HTR-8/SVneo (cell line): ENCODE measurements at places on chromosomes 11 and 22.
A peak's percentile ranks its signal among the peaks of the same experiment; 100 is the strongest.

DNA sequence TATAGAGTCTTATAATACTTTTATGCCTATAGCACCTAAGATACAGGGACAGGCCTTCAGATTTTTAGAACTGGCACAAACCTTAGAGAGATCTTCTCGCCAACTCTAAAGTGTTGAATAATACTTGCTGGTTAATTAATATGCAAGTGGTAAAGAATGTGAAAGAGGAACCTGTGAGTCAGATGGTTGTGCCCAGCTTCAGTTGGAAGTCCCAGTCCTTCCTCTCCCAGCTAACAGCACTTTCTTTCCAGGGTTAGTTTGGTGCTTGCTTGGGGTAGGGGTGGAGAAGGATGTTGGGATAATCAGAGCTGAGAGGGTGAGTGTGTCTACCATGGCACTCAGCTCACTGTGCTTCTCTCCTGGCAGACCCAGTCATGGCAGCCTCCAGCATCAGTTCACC is 4.9 kb upstream of the TMEM132A start:
- DNase-seq: no peak

DNA sequence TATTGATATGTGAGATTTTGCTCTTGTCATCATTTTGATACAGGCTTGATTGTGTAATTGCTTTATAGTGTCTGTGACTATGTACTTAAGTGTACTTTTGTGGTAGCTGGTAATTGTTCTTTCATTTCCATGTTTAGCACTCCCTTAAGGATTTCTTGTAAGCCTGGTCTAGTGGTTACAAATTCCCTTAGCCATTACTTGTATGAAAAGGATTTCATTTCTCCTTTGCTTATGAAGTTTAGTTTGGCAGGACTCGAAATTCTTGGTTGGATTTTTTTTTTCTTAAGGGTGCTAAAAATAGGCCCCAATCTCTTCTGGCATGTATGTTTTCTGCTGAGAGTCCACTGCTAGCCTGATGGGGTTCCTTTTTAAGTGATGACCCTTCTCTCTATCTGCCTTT is 346.8 kb downstream of the JRKL start:
- DNase-seq: no peak

- DNase-seq: no peak
These were observed at the start of gene ASCL2 for GRCh38 chr11:2270322-2271076. Gene ASCL2 (minus strand): TSS chr11:2270588. CDS start chr11:2270332, 256 bp downstream.

DNA sequence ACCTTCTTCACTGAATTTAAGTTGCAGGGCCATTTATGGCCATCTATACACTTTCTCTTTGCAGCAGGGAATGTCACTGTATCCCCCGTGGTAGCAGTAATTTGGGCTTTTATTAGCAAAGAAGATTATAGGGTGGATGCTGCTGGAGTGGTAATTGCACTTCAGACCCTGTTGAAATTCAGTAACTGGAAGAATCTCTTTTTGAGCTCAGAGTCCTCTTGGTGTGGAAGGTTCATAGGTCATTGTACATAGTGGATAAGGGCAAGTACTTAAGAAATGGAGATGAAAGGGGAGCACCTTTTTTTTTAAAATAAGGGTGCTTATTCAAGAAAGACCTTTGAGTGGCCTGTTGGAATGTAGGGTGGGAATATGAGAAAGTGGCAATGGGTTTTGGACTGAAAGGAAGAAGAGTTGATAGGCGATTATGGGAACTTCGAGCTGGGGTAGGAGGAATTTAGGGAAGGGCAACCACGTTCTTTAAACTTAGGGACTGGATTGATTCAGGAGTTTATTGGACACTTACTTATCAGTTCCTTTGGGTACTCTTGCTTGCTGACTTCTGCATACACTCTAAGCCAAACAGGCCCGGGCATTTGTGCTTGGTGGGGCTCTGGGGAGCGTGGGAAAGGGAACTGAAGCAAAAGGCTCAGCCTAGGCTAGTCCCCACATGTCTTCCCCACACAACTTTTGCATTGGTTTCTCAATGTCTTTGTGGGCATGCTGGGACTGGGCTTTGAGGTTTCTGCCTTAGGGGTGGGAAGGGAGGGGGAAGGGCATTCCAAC is 26.5 kb downstream of the CTNND1 start:
- DNase-seq: no peak

DNA sequence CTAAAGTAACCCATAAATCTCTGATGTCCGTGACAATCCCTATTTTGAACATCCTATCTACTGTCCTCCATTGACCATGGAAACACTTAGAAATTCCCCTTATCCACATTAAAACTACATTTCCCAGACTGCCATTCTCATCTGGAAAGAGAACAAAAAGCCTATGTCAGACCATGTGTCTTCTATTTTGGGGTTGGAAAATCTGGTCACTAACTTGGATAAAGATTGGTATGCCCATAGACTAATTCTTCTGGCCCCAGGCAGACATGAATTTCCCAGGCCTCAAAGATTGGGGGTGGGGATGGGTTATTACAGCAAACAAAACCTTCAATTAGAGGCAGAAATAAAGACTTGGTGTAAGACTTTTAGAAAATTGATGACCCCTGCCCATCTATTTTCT is 30.9 kb upstream of the CREB3L1 start:
- no peak for DNase-seq

DNA sequence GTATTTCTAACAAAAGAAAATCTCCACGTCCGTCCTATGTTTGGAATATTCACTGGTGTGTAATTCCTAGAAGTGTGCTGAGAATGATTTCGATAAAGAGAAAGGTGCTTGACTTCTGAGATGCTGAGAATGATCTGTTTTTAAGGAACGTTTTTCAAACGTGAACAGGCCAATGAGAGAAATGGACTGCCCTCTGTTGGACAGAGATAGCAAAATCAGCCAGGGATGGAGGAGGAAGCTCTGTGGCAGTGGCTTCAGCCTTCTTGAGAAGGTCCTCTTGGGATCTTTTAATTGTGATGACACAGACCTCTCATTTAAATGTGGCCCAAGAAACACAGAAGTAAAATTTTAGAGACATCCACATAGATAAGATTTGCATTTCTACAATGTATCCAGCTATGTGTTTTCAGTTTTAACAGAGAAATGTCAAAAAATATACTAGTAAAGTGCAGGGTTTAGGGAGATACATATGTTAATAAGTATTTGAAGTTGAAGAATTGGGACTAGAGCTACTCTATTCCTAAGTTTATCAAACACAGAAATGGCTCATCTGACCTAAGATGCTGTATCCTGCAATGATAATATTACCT is 84.0 kb upstream of the RCN1 start:
- peak; percentile 41 for DNase-seq

GRCh38 chr11:74278721-74279161 is 32.7 kb downstream of the P4HA3 start:
- peak; percentile 65 for DNase-seq

DNA sequence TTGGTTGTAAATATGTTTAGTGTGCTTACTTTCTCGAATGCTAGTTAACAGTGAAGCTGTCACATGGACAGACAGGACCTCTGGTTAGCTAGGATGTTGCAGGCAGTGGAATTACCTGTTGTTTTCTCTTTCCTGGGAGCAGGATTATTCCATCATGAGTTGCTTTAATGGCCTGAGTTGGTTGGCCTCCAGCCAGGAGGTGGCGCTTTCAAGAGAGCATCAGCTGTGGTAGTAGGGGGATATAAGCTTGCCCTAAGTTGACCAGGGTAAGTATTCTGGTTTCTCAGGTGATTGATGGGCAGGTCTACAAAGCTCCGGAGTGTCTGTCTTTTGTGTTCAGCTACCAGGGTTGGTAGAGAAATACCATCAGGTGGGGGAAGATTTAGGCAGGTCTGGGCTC is 43.5 kb downstream of the NELL1 start:
- DNase-seq: no peak

DNA sequence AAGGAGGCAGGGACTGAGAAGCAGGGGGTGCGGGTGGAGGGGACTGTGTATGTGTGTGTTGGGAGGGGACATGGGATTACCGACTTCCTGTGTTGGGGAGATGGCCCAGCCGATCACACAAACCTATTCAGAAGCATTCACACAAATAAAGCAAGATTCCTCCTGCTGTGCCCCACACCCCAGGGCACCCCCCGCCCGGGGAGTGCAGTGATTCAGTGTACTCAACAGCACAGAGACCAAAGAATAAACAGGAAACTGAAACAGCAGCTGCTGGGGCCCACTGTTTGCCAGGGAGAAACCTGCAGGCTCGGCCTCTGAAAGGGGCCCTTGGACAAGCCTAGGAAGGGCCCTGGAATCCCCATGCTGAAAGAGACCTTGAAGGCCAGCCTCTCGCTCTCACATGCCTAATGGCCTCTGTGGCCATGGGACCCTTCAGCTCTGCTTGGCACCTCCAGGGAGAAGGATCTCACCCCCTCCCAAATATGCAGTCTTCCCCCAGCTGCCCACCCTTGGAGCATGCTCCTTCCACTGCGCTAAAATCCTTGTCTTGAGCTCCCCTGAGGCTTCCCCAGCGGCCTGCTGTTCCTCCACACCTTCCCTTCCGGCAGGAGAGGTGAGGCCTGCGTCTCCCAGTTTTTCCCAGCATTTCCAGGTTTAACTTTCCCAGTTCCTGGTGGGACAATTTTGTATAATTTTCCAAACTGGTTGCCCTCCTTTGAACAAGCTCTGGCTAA is 72.9 kb downstream of the CSNK2A3 start:
- no peak for DNase-seq

- DNase-seq: no peak
These were observed 2120.0 kb upstream of the RAG2 start for GRCh38 chr11:38718049-38718448.

DNA sequence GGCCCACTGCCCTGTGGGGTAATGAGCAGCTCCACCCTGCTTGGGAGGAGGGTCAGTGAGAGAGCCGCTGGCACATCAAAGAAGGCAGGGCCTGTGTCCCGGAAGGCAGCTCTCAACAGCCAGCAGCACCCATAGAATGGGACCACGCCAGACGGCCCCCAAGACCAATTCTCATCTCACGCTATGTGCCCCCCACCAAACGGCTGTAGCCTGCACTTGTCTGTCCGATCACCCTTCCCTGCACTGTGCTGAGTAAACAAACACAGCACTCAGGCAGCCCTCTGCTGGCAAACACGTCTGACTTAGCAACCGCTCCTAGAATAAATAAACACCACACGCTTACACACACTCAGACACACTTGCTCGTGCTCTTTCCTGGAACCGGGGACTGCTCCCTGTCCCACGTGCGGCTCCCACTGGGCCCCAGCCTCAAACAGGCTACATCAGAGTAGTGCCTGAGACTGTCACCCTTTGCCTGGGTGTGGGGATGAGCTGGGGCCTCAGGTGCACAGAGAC is 53.2 kb upstream of the CDON start:
- DNase-seq: no peak

GRCh38 chr11:16380941-16381568 is 24.7 kb upstream of the SOX6 start:
- DNase-seq: no peak

- no peak for DNase-seq
These were observed 155.5 kb upstream of the PITPNB start for GRCh38 chr22:28074526-28074925.

DNA sequence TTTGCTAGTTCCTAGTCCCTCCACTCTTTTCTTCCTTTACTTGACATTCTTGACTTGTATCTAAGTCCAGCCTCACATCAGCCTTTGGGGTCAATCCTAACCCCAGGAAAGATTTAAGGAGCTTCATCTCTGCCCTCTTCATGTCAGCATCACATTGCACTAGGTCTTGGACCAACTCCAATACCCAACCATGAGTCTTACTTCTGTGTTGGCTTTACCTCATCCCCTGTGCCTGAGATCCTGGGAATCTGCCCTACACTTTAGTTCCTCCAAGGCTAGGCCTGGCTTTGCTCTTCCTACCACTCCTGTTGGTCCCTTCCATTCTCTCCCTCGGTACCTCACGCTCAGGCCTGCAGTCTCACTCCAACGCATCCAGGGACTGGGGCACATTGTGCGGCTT is 117.0 kb downstream of the SLC1A2 start:
- DNase-seq: no peak

DNA sequence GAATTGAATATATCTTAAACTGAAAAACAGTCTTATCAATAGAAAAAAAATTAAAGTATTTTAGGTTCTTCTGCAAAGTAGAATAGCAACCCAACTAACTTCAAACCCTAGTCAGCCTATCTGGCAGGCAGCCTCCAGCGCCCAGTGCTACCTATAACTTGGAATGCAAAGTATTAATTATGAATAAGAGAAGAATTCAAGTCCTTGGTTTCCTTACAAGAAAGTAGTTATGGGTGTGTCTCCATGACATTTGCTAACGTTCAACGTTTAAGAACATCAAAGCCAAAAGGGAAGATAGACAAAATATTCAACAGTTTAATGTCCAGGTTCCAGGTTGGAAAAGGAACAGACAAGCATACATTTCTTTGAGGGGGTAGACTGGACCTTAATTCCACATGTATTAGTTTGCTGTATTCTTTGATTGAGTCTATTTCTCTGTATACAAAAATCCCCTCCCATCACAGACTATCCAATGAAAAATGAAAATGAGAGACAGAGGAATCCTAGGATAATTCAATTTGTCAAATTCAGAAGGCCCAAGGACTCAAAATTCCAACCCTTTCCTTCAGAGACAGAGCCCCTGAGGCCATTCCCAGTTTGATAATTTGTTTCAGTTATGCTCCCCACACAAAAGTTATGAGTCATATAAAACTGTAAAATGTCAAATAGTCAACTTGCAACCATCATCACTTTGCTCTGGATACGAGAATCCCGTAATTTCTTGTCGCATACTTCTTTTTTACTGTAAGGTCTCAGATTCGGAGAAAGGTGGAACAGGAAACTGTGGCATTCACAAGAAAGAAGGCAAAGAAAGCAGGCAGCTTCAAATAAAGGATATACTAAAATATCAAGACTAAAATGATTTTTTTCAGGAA is 83.7 kb upstream of the CHRM4 start:
- no peak for DNase-seq

GRCh38 chr22:25399649-25400151 is 164.8 kb upstream of the GRK3 start:
- no peak for DNase-seq

GRCh38 chr11:45209891-45210699 is 63.7 kb downstream of the PRDM11 start:
- no peak for DNase-seq

GRCh38 chr11:71525938-71526495 is 1.1 kb upstream of the KRTAP5-7 start:
- no peak for DNase-seq

DNA sequence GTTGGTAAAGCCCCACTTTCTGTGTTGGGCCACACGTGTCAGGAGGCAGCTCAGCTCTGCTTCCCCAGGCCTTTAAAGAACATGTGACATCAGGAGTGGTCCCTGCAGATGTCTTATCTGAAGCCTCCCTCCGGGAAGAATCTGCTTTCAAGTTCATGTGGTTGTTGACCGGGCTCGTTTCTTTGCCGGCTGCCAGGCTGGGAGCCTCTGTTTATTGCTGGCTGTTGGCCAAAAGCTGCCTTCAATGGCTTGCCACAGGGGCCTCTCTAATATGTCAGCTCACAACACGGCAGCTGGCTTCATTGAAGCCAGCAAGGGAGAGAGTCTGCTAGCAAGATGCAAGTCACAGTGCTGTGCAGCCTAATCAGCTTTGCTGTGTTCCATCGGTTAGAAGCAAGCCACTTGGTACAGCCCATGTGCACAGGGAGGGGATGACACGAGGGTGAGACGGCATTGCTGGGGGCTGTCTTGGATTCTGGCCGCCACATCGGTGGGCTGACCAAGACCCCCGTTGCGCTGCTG is 14.6 kb downstream of the MRGPRF start:
- DNase-seq: no peak
